ENCODE measurements at places on chromosomes 13 and 19.

DNA sequence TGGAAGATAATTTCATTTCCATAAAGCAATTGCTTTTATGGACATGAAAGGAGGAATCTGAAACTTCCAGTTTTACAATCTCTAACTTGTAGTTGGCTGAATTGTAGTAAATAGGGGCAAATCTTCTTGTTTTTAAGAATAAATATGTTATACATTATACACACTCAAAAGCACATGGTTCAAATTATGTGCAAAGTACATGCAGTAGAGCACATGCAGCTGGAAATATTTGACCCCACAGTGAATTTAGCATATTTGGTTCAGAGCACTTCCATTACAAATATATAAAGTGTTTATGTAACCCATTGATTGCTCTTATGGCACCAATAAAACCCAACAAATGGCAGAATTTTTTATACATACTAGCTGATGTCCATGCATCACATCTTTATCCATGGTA is 180.5 kb downstream of the IRS2 start:
- DNase-seq = peak; percentile 7

DNA sequence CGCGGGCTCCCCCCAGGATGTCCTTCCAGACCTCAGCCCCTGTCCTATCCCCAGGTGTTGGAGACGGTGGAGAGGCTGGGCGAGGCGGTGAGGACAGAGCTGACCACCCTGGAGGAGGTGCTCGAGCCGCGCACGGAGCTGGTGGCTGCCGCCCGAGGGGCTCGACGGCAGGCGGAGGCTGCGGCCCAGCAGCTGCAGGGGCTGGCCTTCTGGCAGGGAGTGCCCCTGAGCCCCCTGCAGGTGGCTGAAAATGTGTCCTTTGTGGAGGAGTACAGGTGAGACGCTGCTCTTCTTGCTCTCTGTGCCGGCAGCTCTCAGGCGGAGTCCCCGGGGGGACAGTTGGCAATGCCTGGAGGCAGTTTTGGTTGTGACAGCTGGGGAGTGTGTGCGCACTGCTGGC is 6.9 kb downstream of the TTYH1 start:
- DNase-seq = no peak

DNA sequence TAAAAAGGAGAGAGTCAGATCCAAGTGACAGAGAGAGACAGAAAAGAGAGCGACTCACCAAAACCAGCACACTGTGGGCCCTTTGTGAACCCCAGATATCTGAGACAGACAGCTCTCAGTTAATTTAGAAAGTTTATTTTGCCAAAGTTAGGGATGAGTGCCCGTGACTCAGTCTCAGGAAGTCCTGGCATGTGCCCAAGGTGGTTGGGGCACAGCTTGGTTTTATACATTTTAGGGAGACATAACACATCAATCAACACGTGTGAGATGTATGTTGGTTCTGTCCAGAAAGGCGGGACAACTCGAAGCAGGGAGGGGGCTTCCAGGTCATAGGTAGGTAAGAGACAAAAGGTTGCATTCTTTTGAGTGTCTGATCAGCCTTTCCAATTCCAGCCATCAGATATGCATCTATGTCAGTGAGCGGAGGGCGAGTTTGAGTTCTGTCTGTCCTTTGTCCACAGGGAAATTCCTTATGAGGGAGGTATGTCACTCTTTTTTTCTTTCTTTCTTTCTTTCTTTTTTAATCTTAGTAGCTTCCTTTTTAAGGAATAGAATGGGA is 37.2 kb upstream of the ATP11A start:
- peak; percentile 18 for DNase-seq

DNA sequence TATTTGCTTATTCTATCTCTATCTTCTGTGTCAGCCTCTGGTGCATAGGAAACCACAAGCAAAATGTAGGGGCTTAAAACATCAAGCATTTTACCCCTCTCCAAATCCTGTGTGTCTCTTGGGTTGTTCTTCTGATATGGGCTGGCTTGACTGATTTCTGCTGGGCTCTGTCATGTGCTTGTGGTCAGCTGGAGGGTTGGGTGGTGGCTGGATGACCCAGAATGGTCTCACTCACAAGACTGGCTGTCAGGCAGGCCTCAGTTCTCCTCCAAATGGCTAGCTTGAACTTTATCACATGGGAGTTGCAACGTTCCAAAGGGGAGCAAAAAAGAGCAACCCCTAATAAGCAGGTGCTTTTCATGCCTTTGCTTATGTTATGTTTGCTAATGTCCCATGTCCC is 9.6 kb upstream of the LYPD5 start:
- DNase-seq = no peak

- DNase-seq = peak; percentile 4
Measured at GRCh38 chr13:89746554-89746953, 1600.9 kb upstream of the MIR17HG start.

DNA sequence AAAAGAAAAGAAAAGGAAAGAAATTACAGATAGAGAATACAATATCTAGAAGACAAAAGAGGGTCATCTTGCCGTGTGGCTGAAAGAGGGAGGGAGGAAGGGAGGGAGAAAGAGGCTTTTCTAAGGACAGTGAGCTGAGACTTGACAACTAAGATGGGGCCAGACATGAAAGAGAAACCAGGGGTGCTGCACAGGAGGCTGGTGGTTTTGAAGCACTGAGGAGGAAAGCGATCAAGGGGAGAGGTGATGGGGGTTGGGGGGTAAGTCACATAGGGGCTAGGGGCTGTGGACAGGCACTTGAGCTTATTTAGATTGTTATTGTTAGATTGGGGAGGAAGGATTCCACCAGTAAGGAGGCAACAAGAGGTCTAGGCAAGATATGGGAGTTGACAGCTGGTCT is 17.3 kb downstream of the PNPLA6 start:
- no peak for DNase-seq

GRCh38 chr19:45862564-45863334 is at the start of gene SYMPK:
TSS of gene SYMPK (minus strand) at chr19:45863147. CDS start at chr19:45854495, 8,652 bp downstream.
- peak; percentile 99 for DNase-seq

- no peak for DNase-seq
Measured at GRCh38 chr13:76795701-76796695, 90.2 kb downstream of the KCTD12 start.

GRCh38 chr13:53112522-53112921 is 83.9 kb downstream of the OLFM4 start:
- DNase-seq = no peak

- DNase-seq = no peak
Measured at GRCh38 chr13:23081220-23081619, 99.6 kb upstream of the SGCG start.

- no peak for DNase-seq
Measured at GRCh38 chr19:46213156-46213555, 16.4 kb upstream of the IGFL1 start.
